Stimulated activated CD8-positive, alpha-beta memory T cell treated with anti-CD3 and anti-CD28 coated beads, Interleukin-4, amount 100 ng/mL, for 48 hours (primary cell): ENCODE measurements at places on chromosomes 3 and 15.

DNA sequence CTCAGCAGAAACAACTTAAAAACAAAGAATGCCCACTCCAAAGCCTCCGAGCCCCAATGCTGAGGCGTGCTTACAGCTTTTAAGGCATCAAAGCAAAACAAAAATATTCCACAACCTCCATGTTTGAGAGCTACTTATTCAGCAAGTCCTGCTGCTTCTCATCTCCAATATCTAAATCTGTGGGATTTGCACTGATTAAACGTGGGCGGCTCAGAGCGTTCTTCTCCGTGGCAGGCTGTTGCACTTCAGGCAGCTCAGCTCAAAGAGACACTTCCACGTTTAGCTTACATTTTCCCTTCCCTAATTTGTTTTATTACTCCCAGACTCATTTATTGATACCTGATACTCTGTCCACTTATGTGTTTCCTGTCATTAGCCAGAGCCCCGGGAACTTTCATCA is 282.6 kb upstream of the MCTP2 start:
- DNase-seq: no peak

GRCh38 chr15:83991163-83991562 is 244.4 kb upstream of the GOLGA6L4 start:
- DNase-seq: no peak

DNA sequence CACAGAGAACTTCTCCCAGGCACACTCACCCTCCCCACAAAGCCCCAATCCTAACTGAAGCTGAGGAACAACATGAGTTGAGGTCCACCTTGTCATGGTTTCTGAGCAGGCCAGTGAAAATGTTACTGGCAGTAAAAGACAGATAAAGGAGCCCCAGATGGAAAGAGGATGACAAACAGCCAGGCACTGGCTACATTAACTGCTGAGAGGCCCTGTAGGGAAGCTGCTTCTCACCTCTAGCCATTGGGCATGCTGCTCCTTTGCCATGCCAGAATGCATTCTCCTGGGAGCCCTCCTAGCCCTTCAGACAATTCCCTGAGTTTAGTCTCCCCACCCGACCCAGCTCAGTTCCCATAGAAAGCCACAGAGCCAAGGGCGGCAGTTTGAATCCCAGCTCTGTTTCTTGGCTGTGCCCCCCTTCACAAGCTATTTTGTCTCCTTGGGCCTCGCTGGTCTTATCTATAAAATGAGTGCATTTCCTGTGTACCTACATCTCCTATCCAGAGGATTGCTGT is 60.5 kb downstream of the LMCD1 start:
- no peak for DNase-seq

- no peak for DNase-seq
Measured at GRCh38 chr3:64494526-64494925, 193.3 kb downstream of the ADAMTS9 start.

GRCh38 chr3:32160706-32161214 is 54.3 kb downstream of the GPD1L start:
- DNase-seq: no peak

DNA sequence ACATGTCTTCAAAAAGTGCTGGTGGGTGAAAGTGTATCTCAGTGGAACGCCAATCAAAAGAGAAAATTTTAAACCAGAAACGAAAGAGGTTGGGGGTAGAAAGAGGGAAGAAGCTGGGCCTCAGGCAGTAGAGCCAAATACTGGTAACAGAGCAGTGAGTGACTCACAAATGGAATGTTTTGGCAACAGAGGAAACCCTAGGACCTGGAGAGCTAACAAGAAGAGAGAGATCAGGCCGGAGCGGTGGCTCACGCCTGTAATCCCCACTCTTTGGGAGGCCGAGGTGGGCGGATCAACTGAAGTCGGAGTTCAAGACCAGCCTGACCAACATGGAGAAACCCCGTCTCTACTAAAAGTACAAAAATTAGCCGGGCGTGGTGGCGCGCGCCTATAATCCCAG is 450.8 kb upstream of the NAALADL2 start:
- no peak for DNase-seq

- no peak for DNase-seq
Measured at GRCh38 chr3:151979906-151980305, 106.5 kb downstream of the SUCNR1 start.

- DNase-seq: no peak
Measured at GRCh38 chr3:14652-15051, 181.9 kb upstream of the CHL1 start.

- no peak for DNase-seq
Measured at GRCh38 chr3:98775459-98776139, 12.5 kb downstream of the ST3GAL6 start.

GRCh38 chr3:67685499-67685898 is 31.1 kb upstream of the SUCLG2 start:
- DNase-seq: no peak

GRCh38 chr3:38489766-38490165 is 6.4 kb upstream of the EXOG start:
- no peak for DNase-seq

GRCh38 chr15:31551323-31551722 is 224.7 kb downstream of the KLF13 start:
- no peak for DNase-seq

DNA sequence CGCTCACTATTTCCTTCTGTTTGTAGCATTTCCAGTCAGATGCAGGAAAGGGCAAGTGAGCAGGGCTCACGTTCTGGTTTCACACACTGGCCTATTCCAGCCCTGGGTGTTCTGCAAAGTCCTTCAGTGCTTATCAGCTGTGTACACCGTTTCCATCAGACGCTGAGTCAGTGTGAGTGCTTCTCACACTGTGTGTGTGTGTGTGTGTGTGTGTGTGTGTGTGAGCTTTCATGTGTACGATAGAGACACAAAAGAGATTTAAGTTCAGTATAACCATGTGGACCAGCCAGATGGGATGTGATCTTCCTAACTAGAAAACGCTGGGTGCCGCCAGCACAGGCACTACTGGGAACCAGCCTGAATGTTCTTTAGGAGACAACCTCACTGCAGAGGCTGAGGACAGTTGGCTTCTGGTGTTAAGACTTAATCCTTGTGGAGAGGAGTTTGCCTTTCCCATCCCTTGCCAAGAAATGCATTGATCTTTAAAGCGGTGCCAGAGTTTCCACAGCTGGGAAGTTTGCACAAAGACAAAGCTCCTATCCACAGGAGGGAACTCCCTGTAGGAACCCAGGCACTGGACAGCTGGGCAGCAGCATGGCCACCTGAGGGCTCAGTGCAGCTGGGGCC is 3.9 kb upstream of the CHSY1 start:
- no peak for DNase-seq
